ENCODE measurements at places on chromosomes 7 and 10.

- no peak for DNase-seq
Observed at GRCh38 chr10:71084818-71085126, 127.6 kb upstream of the UNC5B start.

DNA sequence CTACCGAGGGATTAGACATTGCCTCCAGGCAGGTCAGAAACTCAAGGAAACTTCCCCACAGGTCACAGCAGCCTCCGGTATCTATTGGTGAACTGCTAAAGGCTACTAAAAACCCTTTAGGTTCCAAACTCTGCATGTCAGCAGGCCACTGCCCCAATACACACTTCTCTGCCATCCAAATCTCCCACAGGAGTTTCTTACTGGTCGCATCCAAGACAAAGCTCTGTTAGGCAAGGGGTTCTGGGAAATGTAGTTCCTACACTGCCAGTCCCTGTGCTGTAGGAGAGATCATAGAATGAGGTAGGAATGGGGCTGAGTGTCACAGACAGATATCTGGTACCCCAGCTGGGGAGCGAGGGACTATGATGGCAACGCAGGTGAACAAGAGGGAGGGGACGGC lies 757.0 kb upstream of the C7orf33 start:
- DNase-seq = no peak

- no peak for DNase-seq
Observed at GRCh38 chr10:130491011-130491692, 355.0 kb downstream of the GLRX3 start.

DNA sequence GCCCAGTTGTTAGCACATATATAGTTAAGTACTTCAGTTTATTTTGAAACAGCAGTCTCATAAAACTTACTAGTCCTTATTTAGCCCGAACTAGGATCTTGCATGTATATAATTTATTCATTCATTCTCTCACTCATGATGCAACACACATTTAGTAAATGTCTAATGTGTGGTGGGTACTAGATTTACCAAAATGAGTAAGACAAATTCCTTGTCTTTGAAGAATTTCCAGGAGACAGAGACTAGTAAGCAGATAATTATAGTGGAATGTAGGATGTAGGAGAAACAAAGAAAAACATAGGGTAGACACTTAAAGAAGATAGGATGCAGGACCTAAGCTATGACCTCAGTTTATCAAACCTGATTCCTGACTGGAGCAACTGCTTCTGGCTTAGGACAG lies 120.2 kb upstream of the AMPH start:
- DNase-seq = no peak

GRCh38 chr7:604001-604883 lies 84.6 kb upstream of the PDGFA start:
- DNase-seq = peak; percentile 92

DNA sequence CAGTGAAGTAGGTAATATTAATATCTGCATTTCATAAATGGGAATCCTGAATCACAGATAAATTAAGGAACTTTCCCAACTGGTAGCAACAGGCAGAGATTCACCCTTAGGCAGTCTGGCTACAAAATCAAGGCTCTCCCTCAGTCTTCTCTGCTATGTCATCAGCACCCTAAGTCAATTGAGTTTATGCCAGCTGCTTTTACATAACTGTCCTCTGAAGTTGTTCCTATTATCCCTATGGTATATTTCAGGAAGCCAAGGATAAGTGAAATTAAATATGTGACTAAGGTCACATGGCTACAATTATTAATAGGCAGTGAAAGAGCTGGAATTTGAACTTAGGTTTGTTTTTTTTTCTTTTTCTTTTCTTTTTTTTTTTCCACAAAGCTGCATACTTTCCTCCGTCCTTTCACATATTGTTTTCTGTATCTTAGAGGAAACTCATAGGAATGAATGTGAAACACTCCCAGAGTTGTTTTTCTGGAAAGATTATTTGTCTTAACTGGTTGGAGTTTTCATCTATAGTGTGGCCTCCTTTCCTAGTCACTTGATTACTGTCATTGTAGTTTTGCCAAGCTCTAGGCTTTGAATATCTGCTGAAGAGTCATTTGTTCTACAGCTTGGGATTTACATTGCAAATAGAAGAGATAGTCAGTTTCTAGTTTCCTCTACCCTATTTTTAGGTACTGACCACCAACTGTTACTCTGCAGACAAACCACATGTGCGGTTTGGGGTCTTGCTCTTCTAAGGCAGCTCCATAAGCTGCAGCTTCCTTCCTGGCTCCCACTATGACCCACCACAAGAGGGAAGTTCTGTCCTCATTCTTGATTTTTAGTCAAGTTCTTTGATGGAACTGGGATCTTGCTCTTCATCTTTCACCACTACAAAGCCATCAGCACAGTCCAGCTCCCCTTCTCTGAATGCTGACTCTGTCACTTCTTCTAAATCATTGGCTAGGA lies 338.0 kb upstream of the KIAA1217 start:
- DNase-seq = no peak

GRCh38 chr10:43225787-43226153 lies 41.1 kb downstream of the RASGEF1A start:
- peak; percentile 36 for DNase-seq

DNA sequence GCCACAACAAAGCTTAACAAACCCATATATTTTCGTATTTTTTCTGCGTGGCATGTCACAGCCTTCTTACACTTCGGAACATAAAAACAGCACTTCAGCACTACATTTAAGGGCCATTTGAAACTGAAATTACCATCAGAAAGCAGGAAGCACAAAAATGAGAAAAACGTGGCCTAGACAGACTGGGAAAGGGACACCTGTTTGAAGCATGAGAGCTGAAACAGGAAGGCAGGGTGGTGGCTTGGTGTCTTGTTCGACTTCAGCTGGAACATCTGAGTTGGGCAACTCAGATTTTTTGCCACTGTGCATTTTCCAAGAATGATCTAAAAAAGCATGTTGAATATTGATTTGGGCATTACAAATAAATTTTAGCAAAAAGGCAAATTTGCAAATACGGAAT lies 243.2 kb downstream of the ELMO1 start:
- DNase-seq = no peak

- DNase-seq = no peak
Observed at GRCh38 chr7:293681-294439, 3.9 kb downstream of the FOXL3 start.

- DNase-seq = no peak
Observed at GRCh38 chr7:47893721-47894365, 54.4 kb downstream of the PKD1L1 start.

DNA sequence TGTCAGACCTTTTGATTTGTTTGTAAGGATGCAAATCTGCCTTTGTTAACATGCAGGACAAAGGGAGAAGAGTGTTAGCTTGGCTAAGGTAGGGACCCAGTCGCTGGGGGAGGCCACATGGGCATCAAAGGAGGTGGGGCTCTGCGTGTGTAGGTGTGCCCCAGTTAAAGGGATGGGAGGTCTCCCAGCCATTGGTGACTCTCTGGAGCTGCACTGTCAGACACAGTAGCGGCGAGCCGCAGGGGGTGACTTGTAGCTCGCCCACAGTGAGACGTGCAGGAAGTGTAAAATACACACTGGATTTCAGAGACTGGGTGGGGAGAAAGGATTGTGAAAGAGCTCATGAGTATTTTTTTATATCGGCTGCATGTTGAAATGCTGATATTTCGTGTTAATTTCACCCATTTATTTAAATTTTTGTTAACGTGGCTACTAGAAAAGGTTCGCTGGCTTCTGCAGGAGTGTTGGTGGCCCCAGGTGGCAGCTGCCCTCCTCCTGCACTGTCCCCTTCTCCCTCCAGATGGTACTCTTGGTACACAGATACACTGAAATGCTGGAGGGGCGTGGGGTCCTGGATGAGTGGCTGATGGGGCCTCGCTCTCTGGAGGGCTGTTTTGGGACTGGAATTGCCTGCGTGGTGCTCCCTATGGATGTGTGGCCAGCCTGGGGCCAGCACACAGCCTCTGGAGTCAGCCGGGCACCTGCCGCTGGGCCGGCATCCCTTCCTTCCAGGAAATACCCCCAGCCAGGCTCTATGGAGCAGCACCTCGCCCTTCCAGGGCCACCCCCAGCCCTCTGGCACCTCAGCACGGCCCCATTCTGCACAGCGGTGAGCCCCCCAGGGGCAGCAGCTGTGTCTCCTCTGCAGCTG lies 59.2 kb downstream of the LHPP start:
- DNase-seq = no peak

GRCh38 chr7:126727930-126728391 lies 524.8 kb downstream of the GRM8 start:
- peak; percentile 62 for DNase-seq

DNA sequence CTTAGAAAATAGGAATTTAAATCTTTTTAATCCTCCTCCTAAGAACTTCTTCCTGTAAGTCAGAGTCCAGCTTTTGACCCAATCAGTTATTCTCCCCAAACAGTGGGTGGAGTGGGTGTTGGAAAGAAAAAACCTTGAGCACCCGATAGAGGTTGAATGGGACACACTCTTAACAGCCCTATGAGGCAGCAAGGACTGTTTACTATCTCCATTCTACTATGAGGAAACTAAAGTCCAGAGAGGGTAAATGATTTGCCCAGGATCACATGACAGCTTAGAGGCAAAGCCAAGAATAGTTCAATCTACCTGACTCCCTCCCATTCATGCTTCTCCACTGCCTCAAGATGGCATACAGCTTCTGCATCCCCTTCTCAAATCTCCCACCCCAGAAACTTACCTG lies 57.6 kb upstream of the SLC35B4 start:
- DNase-seq = no peak

- DNase-seq = no peak
Observed at GRCh38 chr7:3312583-3312982, 11.5 kb downstream of the SDK1 start.

- peak; percentile 20 for DNase-seq
Observed at GRCh38 chr7:43764039-43764761, 5.7 kb downstream of the BLVRA start.

DNA sequence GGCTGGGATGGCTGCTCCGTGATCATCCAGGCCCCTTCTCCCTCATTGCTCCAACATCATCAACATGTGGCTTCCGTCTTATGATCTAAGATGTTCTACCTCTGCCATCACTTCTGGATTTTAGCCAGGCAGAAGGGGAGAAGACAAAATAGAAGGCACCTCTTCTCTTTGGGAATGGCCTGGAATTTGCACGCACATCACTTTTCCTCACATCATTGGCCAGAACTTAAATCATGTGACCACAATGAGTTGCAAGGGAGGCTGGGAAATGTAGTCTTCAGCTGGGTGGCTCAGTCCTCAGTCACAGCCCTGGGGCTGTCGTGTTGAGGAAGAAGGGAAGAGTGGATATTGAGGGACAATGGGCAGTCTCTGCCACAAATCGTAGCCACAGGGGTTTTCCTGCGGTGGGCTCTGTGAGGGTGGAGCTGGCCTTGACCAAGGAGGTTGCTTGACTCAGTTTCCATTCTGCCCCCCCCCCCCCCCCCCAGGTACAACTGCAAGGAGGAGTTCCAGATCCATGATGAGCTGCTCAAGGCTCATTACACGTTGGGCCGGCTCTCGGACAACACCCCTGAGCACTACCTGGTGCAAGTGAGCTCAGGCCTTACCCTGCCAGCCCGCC lies 50.3 kb downstream of the PALD1 start:
- no peak for DNase-seq
